Caco-2 (cell line): ENCODE measurements at places on chromosomes 3 and 15.
A peak's percentile ranks its signal among the peaks of the same experiment; 100 is the strongest.

DNA sequence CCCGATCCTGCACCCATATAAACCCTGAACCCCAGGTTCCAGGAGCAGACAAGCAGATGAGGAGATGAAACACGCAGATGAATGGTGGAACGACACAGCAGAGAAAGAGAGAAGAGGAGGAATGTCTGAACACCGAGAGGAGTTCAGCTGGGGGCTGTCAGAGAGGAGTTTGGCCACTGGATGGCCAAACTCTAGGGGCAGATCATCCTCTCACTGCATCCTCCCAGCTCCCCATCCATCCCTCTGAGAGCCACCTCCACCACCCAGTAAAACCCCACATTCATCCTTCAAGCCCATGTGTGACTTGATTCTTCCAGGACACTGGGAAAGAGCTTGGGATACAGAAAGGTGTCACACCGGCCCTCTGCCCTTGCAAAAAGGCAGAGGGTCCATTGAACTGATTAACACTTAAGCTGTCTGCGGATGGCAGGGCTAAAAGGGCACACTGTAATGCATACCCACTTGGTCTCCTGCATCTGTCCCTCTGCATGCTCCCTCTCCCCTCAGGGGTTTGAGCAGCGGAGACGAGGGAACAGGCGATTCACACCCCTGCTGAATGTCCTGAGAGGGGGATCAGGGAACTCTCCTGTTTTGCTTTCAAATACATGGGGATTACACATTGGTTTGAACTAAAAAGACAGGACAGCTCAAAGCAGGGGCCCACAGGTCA is 53.8 kb downstream of the TMED3 start:
- DNase-seq = no peak

DNA sequence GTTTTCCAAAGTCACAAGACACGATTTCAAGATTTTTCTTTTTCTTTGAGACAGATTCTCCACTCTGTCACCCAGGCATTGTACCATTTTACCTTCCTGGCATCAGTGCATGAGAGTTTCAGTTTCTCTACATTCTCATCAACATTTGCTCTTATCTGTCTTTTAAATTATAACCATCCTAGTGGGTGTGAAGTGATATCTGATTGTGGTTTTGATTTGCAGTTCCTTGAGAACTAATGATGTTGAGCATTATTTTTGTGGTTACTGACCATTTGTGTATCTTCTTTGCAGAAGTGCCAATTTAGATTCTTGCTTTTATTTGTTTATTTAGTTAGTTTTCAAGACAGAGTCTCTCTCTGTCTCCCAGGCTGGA is 41.2 kb downstream of the ADIPOQ start:
- no peak for DNase-seq

DNA sequence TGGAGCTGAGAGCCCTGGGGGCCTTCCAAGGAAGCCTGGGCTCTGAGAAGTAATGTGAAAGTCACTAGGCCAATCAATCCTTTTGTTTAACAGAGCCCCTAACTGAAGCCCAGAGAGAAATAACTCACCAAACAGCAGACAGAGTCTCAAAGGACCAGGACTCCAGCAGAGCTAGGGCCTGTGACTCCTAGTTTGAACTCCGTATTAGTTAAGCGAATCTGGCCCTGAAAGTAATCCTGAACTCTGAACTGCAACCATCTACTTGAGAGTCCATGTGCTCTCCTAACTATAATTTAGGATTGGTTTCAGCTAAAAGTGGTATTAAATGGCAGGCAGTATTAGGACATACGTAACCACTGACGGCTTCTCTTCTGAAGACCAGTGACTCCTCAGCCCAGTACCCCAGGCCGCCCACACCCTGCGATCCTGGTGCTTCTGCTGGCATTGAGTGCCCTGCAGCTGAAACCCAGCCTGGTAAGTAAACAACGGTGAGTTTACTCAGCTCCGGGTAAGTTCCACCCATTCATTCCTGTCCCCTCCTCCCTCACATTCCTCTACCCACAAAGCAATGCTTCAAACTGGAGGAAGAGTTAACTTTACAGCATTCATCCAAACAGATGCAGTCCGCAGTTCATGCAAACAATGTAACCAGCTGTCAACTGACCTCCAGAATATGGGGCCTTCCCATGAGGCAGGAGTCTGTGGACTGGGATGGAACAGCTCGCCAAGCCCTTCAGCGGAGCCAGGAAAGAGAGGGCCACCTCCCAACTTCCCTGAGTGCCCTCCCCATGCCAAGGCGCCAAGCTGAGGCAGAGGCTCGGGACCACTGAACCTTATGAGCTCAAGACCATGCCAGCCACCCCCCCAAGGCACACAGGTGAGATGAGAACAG is 7.3 kb downstream of the MYO5C start:
- peak; percentile 82 for DNase-seq

GRCh38 chr15:99944131-99944530 is 210.9 kb upstream of the LYSMD4 start:
- DNase-seq = no peak

GRCh38 chr15:89052474-89052873 is 35.8 kb upstream of the ABHD2 start:
- no peak for DNase-seq

DNA sequence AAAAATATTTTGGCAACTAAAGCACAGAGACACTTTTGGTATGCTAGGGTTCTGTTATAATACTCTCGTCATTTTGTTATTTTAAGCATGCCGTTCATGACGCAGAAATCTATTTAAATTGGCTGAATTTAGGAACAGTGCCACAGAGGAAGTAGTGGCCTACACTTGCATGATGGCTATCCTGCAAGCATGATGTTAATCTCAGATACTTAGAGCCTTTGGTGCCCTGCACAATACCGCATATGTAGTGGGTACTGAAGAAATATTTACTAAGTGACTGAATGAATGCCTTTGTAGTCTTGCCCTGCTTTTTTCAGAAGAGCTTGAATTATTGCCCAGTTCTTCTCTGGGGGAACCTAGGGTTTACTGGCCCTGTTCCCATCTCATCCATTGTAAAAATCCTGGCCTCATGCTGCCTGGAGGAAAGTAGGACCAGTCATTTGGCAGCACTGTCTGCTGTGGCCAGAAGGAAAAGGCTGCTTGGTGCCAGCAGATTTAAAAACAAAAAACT is 79.0 kb downstream of the SERPINI1 start:
- no peak for DNase-seq

DNA sequence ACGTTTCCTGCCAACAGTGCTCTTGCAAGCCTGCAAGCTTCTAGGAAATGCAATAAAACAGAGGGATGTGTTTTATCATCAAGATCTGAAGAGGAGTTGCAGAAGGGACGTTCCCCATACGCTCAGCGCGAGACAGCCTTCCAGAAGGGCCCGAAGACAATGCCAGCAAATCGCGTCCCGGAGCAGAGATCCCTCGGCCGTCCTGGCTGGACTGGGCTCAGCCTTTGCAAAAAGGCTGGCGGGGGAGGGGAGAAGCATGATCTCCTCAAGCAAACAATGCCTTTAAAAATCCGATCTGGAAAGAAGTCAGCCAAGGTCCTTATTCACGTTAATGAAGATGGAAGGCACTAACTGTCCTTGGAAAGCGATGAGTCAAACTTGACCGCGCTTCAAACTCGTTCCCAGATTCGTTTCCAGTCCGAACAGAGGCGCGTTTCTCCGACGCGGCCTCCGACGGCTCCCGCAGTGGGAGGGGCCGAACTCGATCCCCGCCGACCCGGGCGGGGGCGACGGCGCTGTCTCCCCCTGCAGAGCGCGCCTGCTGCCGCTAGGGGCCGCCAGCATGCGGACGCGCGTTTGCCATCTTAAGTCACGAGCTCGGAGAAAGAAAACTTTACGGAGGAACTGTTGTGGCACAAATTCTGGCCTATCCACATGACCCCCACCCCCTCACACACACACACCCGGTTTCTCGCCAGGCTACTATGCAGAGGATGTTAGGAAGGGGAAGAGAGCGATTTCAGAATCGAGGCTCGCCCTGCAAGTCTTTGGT is 5.5 kb downstream of the BCL6 start:
- DNase-seq = peak; percentile 59

DNA sequence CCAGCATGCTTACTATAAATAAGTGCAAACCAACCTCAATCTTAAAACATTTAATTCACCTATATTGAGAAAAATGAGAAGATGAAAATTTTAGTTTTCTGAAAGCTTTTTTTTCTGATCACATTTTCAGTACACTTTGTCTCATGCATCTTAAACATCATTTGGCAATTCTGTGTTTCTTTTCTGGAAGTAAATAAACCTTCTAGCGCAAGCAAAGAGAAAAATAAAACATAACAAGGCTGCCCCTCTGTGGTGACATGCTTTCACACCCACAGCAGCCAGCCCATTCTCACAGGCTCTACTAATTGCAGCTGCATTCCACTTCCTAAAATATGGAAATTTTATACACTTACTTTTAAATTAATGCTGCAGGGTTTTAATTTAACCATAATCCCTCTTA is 90.1 kb downstream of the NEK10 start:
- no peak for DNase-seq

GRCh38 chr15:62766599-62766998 is 275.9 kb upstream of the TPM1 start:
- no peak for DNase-seq

- no peak for DNase-seq
Observed at GRCh38 chr15:56923174-56923591, 4.7 kb downstream of the TCF12 start.

GRCh38 chr3:178341636-178342035 is 194.6 kb upstream of the KCNMB2 start:
- no peak for DNase-seq

- DNase-seq = no peak
Observed at GRCh38 chr3:61568127-61568526, 6.8 kb downstream of the PTPRG start.

DNA sequence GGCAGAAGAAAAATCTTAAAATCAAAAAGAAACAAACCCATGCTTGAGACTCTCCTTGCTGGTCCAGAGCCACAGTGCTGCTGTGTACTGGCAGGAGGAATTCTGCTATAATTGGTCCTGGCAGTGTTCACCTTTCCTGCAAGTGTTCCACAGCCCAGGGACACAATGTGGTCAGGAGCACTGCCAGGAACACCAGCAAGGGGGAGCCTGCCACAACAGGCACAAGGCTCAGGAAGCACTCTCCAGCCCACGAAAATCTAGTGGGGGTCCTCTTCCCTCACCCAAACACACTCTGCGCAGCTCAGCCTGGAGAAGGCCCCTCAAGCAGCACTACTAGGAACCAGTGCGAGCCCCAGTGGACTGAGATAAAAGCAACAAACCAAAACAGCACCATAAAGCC is 92.9 kb downstream of the UBE3A start:
- peak; percentile 32 for DNase-seq
